ENCODE measurements at places on chromosomes 5 and 9. TPM values are rescaled to one million over a fixed set of nuclear protein-coding genes. Genes with fewer than 3 reads are reported as not detected.

IL3 gene
- not detected for total RNA-seq

CARTPT gene
- total RNA-seq, result not detected

FOXD4L5 gene
- total RNA-seq, result not detected

LCN12 gene
- total RNA-seq, result not detected

DNA sequence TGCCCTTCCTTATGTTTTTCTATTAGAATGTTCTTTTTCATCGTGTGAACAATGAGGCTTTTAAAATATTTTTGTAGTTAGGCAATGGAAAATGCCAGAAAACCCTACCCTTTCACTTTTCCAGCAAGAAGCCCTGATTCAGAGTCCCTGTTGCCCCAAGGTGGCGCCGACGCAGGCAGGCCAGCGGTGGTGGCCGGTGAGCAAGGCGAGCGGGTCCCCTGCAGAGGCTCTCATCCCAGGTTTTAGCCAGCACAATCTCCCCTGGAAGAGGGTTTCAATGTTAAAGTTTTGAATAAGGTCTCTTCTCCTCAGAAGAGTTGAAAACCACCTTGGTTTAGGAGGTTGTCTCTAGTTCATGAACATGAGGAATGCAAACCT lies 40.8 kb upstream of the CKMT2 start:
- no peak for DNase-seq

DNA sequence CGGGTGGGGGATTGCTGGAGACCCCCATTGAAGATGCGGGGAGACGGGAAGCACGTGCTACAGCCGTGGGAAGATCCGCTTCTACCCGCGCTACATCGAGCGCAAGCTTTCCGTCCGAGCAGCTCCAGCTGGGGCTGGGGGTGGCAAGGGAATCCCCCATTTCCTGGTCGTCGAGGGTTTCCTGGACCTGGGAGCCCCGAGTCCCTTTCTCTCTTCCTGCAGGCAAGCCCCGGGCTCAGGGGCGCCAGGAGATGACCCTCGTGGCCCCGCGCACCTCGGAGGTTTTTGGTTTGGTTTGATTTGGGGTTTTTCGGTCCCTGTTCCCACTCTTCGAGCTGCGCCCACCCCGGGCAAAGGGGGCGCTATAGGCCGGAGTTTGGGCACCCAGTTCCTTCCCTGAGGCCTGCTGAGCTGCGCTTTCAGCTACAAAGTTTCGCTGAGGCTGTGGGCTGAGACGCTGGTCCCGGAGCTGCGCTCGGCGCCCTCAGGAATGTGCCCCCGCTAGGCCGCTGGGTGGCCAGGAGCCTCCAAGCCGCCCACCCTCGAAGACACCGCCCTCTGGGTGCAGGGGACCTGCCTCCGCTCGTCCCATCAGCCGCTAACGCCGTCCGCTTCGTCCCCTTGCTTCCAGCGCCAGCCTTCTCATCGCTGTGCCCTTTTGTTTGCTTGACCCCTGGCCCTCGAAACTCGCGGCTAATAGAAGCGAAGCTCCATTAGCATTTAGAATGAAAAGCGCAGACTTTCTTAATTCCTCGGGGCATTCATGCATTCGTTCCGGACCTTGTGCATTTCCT lies 2.9 kb downstream of the NR4A3 start:
- DNase-seq, result no peak

- DNase-seq, result peak; percentile 88
Observed at GRCh38 chr9:71681708-71682272, 86.5 kb downstream of the CEMIP2 start.

DNA sequence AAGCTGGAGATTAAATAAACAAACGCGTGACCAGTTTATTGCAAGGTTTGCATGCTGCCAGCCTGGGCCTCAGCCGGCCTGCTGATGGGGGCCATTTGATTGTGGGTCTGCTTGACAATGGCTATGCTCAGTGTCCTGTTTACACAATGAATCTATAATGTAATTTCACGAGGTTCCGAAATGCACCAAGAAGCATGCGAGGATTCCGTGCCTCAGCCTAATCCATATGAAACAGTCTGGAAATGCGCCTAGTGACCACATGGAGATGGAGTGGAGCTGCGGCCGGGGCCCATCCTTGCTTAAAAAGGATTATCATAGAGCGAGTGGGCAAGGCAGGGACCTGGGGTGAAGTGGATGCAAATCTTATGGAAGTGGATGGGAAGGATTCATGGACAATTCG lies 382.4 kb downstream of the CDK5RAP2 start:
- no peak for DNase-seq

DNA sequence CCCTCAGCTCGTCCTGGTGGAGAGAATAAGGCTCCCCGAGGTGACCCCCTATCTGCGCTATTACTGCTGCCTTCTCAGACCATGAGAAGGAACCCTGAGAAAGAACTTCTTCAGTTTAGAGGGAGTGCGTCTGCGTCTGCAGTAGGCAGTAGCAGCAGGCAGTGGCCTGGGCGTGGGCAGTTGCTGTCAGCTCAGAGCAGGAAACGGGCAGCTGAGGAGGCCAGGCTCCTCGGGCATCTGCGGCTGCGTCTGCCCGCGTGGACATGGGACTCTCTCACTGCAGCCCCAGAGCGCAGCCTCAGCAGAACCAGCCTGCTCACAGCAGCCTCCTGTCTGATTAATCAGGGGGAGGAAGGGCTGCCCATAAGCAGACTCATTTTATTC lies 49.8 kb upstream of the FCN1 start:
- DNase-seq, result no peak

DNA sequence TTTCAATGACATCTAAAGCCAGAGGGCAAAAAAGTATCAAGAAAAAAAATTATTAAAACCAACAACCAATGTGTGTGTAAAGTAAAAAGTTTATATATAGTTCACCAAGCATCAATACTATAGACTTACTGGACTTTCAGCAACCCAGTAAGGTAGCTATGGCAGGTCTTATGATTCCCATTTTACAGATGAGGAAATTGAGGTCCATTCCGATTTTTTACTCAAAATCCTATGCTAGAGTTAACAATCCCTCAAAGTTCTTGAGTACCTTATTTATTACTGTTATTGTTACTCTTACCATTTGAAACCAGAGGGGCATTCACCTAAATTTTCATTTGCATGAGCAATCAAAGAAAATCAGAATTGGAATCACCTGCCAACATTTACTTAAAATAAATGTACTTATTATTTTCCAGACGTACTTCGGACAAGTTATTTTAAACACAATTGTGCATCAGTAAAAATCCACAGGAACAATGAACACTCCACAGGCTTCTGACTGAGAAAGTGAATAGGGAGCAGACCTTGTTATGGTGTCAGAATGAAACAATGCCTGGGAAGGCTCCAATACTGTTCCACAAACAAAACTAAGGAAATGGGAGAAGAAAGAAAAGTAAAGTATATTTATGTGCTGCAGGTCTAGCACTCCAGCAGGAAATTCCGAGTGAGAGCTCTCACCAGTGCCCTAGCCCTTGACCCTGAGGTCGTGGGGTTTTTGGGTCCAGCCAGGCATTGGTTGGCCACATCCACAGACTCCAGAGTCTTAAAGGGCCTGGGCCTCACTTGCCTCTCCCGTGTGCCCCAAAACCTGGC lies 229.9 kb downstream of the PIK3R1 start:
- DNase-seq, result no peak

DNA sequence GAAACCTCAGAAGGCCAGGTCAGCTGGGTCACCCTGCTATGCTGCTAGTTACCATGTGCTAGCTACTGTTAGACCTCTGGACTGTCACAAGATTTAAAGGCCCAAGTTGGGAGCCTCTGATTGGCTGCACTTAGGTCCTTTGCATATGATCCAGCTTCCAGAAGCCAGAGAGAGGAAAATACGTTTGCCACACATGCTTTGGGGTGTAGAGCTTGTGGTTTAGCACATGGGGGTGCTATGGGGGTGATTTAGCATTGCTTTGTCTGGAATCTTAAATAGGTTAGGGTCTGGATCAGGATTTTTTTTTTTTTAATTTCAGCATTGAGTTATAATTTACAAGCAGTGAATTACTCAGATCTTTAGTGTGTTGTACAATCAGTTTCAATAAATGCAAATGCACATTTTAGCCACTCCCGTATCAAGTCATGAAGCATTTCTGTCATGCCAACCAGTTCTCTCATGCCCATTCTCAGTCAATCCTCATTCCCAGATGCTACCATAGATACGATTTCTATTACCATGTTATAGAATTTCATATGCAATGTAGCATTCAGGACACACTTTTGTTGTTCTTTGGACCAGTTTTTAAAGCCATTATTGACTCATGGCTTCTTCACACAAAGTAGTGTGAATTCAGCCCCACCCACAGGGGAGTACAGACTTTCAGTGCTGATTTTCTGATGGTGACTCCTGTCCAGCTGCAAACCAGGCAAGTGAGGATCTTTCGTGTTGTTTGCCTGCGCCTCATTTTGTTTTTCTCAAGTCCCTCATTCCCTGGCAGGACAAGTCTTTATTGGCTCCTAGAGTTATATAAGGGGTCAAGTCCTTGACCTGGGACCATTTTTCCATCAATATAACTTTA lies 250.4 kb downstream of the LRRC70 start:
- no peak for DNase-seq

- no peak for DNase-seq
Observed at GRCh38 chr5:78367318-78367991, 7.0 kb downstream of the SCAMP1 start.

Data from Caki2 (cell line).